ENCODE measurements at places on chromosomes 11 and 22.

- no peak for DNase-seq
Measured at GRCh38 chr11:119668676-119669075, 60.3 kb downstream of the NECTIN1 start.

DNA sequence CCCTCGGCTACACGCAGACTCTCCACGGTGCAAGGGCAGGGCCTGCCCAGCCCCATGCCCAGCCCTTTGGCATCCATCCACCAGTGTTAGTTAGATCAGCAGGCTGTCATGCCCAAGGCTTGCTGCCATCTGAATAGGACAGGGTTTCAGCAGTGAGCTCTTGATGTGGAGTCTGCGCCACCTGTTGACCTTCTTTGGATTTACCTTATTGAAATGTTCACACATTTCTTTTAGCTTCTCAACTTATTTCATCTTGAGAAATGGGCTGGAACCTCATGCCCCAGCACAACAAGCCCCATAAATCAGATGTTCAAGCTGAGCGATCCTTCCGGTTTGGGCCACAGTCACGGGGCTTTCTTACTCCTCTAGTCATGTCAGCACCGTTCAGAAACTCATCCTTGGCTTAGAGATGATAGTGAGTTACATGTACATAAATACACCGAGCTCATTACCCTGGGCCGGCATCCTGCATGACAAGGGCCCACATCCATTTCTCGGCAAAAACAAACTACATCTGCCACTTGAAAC is 61.7 kb downstream of the PARVB start:
- peak; percentile 90 for DNase-seq

DNA sequence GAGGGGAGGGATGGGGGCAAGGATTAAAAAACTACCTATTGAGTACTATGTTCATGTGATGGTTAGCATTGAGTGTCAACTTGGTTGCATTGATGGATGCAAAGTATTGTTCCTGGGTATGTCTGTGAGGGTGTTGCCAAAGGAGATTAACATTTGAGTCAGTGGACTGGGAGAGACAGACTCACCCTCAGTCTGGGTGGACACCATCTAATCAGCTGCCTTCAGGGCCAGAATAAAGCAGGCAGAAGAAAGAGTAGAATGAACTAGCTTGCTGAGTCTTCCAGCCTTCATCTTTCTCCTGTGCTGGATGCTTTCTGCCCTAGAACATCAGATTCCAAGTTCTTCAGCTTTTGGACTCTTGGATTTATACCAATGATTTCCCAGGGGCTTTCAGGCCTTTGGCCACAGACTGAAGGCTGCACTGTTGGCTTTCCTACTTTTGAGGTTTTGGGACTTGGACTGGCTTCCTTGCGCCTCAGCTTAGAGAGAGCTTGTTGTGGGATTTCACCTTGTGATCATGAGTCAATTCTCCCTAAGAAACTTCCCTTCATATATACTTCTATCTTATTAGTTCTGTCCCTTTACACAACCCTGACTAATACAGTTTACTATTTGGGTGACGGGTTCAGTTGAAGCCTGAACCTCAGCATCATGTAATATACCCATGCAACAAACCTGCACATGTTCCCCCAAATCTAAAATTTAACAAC is 70.2 kb downstream of the MTNR1B start:
- no peak for DNase-seq

- DNase-seq: no peak
Measured at GRCh38 chr11:63274776-63275175, 31.4 kb upstream of the SLC22A25 start.

GRCh38 chr22:27046086-27046485 is 388.7 kb downstream of the MIAT start:
- no peak for DNase-seq

- DNase-seq: no peak
Measured at GRCh38 chr11:62484352-62484751, 62.3 kb downstream of the AHNAK start.

DNA sequence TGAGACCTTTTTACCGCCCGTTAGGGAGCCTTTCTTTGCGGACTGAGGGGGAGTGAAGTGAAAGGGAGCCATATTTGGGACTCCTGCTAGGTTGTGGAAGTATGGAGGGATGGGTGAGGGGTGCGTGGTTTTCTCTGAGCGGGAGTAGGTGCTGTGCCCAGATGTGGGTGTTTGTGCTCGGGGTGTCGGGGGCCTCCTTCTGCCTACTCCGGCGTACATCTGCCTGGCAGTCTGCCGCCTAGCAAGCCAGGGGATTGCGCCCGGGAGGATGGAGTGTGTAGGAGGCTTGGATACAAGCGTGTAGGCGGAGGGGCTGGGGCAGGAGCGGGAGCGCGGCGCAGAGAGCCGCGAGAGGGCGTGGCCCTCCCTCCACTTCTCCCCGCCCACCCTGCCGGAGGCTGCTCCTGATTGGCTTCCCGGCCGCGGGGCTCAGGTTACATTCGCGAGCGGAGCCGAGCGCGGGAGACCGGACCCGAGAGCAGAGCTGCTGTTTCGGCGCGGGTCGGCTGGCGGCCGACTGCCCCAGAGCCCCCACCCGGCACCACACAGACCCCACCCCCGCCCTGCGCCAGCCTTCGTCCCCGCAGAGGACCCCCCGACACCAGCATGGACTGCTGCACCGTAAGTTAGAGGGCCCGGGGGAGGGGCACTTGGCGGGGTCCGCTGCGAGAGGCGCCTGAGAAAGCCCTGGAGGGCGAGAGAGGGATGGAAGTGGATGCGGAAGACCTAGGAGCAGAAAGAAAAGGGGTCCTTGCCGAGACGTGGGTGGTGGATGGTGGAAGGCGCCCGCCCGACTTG is at the start of gene NRGN:
TSS of gene NRGN (plus strand) at position 464 of the 798 bp plus-strand sequence. CDS start at position 607, 143 bp downstream.
- peak; percentile 71 for DNase-seq

- peak; percentile 11 for DNase-seq
Measured at GRCh38 chr11:47948137-47948536, 32.2 kb upstream of the PTPRJ start.

DNA sequence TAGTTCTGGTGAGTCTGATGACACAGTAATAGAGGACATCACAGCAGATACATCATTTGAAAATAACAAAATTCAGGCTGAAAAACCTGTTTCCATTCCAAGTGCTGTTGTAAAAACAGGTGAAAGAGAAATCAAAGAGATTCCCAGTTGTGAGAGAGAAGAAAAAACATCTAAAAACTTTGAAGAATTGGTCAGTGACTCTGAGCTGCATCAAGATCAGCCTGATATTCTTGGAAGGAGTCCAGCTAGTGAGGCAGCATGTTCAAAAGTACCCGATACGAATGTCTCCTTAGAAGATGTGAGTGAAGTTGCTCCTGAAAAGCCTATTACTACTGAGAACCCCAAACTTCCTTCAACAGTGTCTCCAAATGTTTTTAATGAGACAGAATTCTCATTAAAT is 38.7 kb downstream of the RTN3 start:
- DNase-seq: peak; percentile 39

DNA sequence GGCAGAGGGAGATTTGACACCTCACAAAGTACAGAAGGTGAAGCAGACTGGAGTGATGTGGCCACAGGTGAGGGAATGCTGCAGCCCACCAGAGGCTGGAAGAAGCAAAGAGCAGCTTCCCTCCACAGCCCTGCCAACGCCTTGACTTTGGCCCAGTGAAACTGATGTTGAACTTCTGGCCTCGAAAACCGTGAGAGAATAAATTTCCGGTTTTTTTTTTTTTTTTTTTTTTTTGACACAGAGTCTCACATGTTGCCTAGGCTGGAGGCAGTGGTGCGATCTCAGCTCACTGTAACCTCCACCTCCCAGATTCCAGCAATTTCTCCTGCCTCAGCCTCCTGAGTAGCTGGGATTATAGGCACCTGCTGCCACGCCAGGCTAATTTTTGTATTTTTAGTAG is 8.7 kb downstream of the KMT5B start:
- no peak for DNase-seq

DNA sequence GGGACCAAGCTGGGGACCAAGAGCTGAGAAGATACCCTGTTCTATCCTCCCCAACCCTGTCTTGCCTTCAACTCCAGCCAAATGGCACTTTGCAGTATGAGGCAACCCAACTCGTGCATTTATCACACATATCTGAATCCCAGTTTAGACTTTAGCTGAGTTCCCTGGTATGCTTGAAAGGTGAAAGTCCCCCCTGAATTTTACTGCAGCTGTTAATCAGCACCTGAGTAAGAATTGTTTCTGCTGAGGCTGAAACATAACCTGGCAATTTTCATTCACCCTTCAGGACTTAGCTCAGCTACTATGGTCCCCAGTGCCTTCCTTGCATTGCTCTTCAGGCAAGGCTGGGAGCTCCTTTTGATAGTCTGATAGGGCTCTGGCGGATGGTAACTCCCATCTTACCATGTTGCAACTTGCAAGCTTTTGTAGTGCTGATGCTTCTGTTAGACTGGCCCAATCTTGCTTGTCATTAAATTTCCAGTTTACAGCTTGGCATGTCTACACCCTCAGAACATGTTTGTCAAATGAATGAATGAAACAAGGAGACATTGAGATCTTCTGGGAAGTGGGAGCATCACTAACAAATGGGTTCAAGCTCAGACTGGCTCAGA is 64.0 kb upstream of the SLC6A5 start:
- DNase-seq: no peak

GRCh38 chr22:32920032-32920628 is 118.6 kb downstream of the TIMP3 start:
- no peak for DNase-seq

- peak; percentile 23 for DNase-seq
Measured at GRCh38 chr11:3959015-3959902, 103.8 kb downstream of the STIM1 start.

GRCh38 chr11:34190192-34191139 is 85.0 kb downstream of the NAT10 start:
- DNase-seq: no peak

- DNase-seq: no peak
Measured at GRCh38 chr11:93028960-93029522, 59.6 kb downstream of the MTNR1B start.

- no peak for DNase-seq
Measured at GRCh38 chr22:19067696-19068348, 54.4 kb downstream of the DGCR2 start.

DNA sequence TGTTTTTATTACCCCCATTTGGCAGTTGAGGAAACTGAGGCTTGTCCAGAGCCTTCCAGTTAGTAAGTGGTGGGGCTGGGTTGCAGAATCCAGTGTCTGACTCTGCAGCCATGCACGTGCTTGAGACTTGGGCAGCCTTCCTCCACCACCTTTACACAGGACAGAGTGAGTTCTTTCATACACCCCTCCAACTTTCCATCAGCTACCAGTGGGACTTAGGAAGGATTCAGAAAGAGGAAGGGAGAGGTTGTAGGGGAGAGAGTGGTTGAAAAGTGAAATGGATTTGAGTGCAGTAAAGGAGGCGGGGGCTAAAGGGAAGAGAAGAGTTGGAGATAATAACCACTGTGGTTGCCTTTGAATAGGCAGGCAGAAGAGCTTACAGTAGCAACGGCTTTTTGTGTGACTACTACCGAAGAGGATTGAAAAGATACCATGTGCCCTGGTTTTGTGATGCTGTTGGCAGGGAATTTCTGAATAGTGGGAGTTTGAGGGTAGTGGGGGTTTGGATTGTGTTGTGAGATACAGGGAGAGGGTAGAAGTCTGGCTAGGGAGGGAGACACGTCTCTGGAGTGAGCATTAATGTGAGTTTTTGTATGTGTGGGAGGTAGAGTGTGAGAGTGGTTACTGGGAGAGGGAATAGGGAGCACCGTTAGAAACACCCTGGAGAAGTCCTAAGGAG is 1.7 kb downstream of the UVRAG start:
- peak; percentile 17 for DNase-seq

- no peak for DNase-seq
Measured at GRCh38 chr22:20486229-20486628, 9.4 kb downstream of the KLHL22 start.

DNA sequence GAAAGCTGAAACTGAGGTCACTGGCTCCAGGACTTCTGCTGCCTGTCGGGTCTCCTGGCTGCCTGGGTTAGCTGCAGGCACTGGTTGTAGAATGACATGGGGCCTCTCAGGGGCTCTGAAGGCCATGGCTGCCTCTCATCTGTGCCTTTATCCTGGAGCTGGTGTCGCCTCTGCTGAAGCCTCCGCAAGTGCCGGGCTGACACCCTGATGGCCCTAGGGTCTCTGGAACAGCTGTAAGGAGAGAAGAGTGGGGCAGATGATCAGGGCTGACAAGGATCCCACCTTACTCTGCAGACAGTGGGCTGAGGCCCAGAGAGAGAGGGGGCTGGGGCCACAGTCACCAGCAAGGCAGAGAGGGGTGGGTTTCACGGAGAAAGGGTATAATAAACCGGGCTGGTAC is 4.6 kb downstream of the PLA2G3 start:
- no peak for DNase-seq

DNA sequence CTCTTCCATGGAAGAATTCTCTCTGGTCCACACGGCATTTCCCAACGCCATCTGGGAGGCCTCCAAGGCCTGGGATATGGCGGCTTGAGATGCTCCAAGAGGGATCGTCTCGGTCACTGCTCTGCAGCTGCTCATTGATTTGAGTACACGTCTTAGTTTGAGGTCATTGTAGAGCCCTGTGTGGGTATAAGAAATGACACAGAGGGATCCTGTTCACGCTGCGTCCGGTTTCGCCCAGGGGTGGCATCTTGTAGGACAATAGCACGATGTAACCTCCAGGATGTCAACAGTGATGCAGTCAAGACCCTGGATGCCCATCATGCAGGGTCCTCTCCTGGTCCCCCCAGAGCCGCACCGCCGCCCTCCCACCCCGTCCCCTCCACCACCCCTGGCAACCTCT is 564.6 kb downstream of the BRD1 start:
- no peak for DNase-seq

GRCh38 chr11:2837096-2837601 is 48.4 kb downstream of the CDKN1C start:
- peak; percentile 8 for DNase-seq

DNA sequence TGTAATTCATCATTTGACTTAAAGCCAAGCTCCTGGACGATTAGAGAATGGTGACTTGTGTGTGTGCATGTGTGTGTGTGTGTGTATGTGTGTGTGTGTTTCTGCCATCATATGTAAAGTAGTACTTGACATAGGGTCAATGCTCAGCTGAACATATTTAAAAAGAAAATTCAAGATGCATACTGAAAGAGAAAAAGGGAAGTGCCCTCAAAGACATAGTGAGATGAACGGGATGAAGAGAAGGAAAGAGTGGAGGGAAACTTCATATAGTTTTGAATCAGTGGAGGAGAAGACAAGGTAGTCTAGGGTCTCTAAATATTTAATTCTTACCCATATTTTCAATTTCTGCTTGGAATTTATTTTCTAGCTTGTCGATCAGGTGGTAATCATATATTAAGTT is 4.0 kb downstream of the TCN1 start:
- DNase-seq: no peak
